ENCODE measurements at places on chromosomes 16 and 17.

- DNase-seq, result no peak
These were observed 1301.0 kb upstream of the CDH8 start for GRCh38 chr16:63337264-63337663.

GRCh38 chr17:67377488-67378453 lies 690 bp downstream of the PITPNC1 start:
- DNase-seq, result peak; percentile 90

- no peak for DNase-seq
These were observed 7.7 kb upstream of the ST6GALNAC2 start for GRCh38 chr17:76593384-76593826.

- DNase-seq, result peak; percentile 74
These were observed 90.5 kb upstream of the SOX9 start for GRCh38 chr17:72030067-72030899.

- DNase-seq, result no peak
These were observed 180.5 kb downstream of the VPS53 start for GRCh38 chr17:534071-534691.
